Heart left ventricle (tissue), 16 donors: ENCODE measurements at places on chromosomes 16 and 17. TPM values are rescaled to one million over a fixed set of nuclear protein-coding genes. Genes with fewer than 3 reads are reported as not detected.
A peak's percentile ranks its signal among the peaks of the same experiment; 100 is the strongest.

DNA sequence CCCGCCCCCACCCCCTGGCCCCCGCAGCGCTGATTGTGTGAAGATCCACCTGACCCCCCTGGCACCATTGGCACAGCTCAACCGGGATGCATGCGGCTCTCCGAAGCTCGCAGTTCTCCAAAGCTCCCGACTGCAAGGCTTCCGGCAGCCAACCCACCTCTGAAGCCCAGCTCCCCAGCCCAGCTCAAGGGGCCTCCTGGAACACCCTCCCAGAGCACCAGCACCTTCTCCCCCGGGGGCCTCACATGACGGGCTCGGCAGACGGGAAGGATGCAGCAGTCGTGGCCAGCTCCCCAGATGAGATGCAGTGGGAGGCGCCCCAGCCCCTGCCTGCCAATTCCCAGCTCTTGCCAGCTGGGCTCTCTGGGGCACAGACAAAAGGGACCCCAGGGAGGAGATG, 215.3 kb downstream of the ZNF423 start:
- peaks cover 30% of the 10 kb centered on the region for H3K4me1 ChIP-seq
- H3K27me3 ChIP-seq, result no peaks in the 10 kb centered on the region
- DNase-seq, result no peak
- peaks cover 28% of the 10 kb centered on the region for H3K36me3 ChIP-seq
- H3K27ac ChIP-seq, result peak overlapping the region; percentile 10

TOX3 gene
- not detected for total RNA-seq

GRCh38 chr17:8224891-8225812, 14.8 kb upstream of the AURKB start:
- no peak overlapping the region for H3K27ac ChIP-seq
- H3K36me3 ChIP-seq, result peaks cover 27% of the 10 kb centered on the region
- peaks cover 28% of the 10 kb centered on the region for H3K4me1 ChIP-seq
- DNase-seq, result no peak
- H3K27me3 ChIP-seq, result no peaks in the 10 kb centered on the region
- H3K4me3 ChIP-seq, result no peak overlapping the region

GRCh38 chr17:60091109-60091508, 12.4 kb upstream of the HEATR6 start:
- DNase-seq, result no peak
- no peaks in the 10 kb centered on the region for H3K36me3 ChIP-seq
- no peaks in the 10 kb centered on the region for H3K4me1 ChIP-seq
- H3K27me3 ChIP-seq, result no peaks in the 10 kb centered on the region

DNA sequence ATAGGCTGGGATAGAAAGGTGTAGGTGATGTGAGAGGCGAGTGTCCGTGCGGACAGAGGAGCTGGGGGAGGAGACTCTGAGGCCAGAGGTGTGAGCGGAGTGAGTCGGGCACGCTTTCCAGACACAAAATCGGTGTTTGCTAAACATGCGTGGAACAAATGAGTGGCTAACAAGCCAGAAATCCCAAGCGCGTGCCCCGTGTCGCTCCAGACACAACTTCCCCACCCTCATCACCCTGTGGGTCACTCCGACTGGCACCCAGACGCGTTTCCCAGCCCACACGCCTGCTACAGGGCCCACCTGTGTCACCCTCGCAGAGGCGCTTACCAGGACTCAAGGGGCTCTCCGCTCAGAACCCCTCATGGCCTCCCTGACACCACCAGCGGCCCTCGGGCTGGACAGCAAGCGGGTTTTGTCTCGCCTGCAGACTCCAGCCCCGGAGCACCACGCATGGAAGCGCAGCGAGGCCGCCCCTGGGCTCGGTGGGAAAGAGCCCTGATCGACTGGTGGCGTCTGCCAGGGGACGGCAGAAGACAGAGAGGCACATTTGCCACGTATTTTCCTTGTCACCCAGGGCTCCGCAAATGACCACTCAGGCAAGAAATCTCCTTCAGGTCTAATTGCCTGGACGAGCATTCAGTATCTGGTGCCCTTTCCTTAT, 6.0 kb upstream of the RPH3AL start:
- no peak overlapping the region for H3K27ac ChIP-seq
- no peak for DNase-seq
- no peaks in the 10 kb centered on the region for H3K27me3 ChIP-seq
- H3K4me1 ChIP-seq, result no peaks in the 10 kb centered on the region
- H3K36me3 ChIP-seq, result no peaks in the 10 kb centered on the region
- H3K4me3 ChIP-seq, result no peak overlapping the region

GRCh38 chr17:16866436-16866835, 105.5 kb downstream of the TNFRSF13B start:
- H3K36me3 ChIP-seq, result no peaks in the 10 kb centered on the region
- no peak overlapping the region for H3K27ac ChIP-seq
- H3K4me1 ChIP-seq, result no peaks in the 10 kb centered on the region
- no peak for DNase-seq
- no peaks in the 10 kb centered on the region for H3K27me3 ChIP-seq

RNF157 gene
- total RNA-seq, result 5.1 TPM

GRCh38 chr17:55576996-55577586, 65.8 kb upstream of the SMIM36 start:
- H3K27ac ChIP-seq, result peak overlapping the region; percentile 70

GRCh38 chr16:8665529-8665928, 8.9 kb upstream of the ABAT start:
- peaks cover 23% of the 10 kb centered on the region for H3K36me3 ChIP-seq
- H3K4me3 ChIP-seq, result no peak overlapping the region
- no peaks in the 10 kb centered on the region for H3K4me1 ChIP-seq

DNA sequence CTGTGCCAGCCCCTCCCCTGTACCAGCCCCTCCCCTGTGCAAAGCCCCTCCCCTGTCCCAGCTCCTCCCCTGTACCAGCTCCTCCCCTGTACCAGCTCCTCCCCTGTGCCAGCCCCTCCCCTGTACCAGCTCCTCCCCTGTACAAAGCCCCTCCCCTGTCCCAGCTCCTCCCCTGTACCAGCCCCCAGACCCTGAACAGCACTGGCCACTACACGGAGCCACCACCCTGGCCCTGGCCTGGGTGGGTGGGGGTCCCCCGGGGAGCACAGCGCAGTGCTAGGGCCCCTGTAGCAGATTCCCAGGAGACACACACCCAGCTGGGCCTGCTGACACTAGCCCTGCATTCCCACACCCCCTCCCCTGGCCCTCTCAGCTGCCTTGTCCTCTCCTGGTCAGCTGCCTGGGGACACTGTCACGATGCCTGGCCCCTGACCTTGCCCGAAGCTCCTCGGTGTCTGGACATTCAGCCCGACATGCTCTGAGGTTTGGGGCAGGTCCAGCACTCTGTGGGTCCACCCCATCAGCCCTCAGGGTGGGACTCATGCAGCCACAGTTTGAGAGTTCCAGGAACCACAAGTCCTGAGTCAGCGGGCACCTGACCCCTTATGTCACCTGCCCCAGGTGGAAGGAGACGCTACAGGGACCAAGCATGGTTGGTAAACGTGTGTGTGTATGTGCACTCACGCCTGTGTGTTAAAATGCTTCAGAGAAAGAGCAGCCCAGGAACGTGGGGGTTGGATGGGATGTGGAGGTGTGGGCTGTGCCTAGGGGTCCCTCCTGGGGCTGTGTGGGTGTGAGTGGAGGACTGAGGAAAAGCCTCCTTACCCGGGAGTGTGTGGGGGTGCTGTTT, 114.2 kb downstream of the METRNL start:
- no peaks in the 10 kb centered on the region for H3K36me3 ChIP-seq
- H3K4me3 ChIP-seq, result no peak overlapping the region
- no peaks in the 10 kb centered on the region for H3K27me3 ChIP-seq

- H3K27ac ChIP-seq, result no peak overlapping the region
- peaks cover 8% of the 10 kb centered on the region for H3K27me3 ChIP-seq
- peak; percentile 48 for DNase-seq
These were observed 100.1 kb downstream of the RAB11FIP4 start for GRCh38 chr17:31491376-31492131.

ASPA gene
- 1.6 TPM for total RNA-seq

GRCh38 chr16:66099306-66099705, 267.2 kb upstream of the CDH5 start:
- DNase-seq, result no peak
- no peaks in the 10 kb centered on the region for H3K4me1 ChIP-seq
- no peak overlapping the region for H3K4me3 ChIP-seq
- no peaks in the 10 kb centered on the region for H3K27me3 ChIP-seq
- H3K36me3 ChIP-seq, result no peaks in the 10 kb centered on the region
- no peak overlapping the region for H3K27ac ChIP-seq

GRCh38 chr17:6640536-6641246, at the start of the genes KIAA0753 and TXNDC17:
KIAA0753 (minus strand) TSS chr17:6640711; CDS start chr17:6635103, 5,608 bp downstream.
TXNDC17 (plus strand) TSS chr17:6641060; CDS start chr17:6641083, 23 bp downstream.
- peak within 1 kb of the TSS; percentile 88 for H3K27ac ChIP-seq
- H3K27me3 ChIP-seq, result no peaks in the 10 kb centered on the region
- no peaks in the 10 kb centered on the region for H3K36me3 ChIP-seq
- H3K4me1 ChIP-seq, result peaks cover 27% of the 10 kb centered on the region
- peak within 1 kb of the TSS; percentile 80 for H3K4me3 ChIP-seq

DNA sequence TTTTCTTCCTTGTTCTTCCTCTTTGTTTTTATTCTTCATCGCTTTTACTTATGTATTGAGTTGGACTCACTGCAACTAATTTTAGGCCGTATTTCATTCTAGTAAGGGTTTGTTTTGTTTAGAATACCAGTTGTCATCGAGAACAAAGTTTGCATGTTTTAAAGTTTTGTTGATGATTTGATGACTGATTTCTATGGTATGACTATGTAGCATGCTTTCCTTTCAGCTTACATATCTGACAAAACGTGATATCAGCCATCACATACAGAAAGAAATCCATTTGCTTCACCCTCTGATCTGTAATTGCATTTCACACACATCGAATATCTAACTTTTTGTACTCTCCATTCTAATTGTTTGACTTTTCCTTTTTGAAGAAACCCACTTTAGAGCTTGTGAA, 4.0 kb downstream of the PRKCA start:
- H3K27me3 ChIP-seq, result no peaks in the 10 kb centered on the region
- DNase-seq, result no peak
- no peak overlapping the region for H3K4me3 ChIP-seq
- no peak overlapping the region for H3K27ac ChIP-seq
- peaks cover 11% of the 10 kb centered on the region for H3K4me1 ChIP-seq

DNA sequence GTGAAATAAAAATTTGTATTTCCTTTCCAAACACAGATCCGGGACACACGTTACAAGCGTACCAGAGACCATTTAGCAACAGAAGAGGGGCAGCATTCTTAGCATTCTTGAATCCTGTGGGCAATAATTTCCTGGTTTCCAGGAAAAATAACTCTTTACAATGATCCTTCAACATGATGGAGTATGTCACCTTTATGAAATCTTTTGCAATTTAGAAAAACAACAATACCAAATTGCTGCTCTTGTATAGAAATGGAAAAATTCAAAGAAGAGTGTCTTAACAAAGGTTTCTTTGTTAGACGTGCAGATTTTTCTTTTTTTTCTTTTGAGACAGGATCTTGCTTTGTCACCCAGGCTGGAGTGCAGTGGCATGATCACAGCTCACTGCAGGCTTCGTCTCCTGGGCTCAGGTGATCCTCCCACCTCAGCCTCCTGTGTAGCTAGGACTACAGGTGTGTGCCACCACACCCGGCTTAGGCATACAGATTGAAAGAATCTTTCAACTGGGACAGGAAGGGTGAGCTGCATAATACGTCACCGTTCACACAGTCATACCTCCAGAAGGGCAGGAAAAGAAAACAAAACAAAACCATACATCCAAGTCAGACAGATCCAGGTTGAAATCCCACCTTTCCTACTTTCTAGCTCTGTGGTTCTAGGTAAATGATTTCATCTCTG, 10.8 kb upstream of the GCSH start:
- no peaks in the 10 kb centered on the region for H3K36me3 ChIP-seq
- no peaks in the 10 kb centered on the region for H3K27me3 ChIP-seq
- no peak for DNase-seq
- H3K4me1 ChIP-seq, result no peaks in the 10 kb centered on the region
- no peak overlapping the region for H3K4me3 ChIP-seq

GRCh38 chr16:70158261-70158939, 15.2 kb upstream of the CLEC18C start:
- no peak overlapping the region for H3K27ac ChIP-seq
- DNase-seq, result no peak
- peaks cover 96% of the 10 kb centered on the region for H3K36me3 ChIP-seq
- H3K4me3 ChIP-seq, result no peak overlapping the region

DNA sequence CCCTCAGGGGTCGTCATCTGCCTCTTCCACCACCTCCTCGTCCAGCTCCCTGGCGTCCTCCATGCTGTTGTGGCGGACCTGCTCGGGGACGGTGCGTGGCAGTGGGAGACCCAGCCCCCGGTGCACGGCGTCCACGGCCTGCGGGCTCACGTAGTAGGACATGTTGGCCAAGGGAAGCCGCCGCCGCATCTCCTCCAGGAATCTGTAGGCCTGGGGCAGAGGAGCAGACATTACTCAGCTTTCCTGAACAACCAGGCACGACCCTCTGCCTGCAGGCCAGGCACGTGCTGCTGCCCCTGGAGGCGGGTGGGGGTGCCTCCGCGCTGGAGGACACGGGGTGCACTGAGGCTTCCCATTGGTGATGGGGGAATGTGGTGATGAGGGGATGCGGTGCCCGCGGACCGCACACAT, 17.8 kb downstream of the TELO2 start:
- H3K27me3 ChIP-seq, result no peaks in the 10 kb centered on the region
- DNase-seq, result no peak
- peaks cover 15% of the 10 kb centered on the region for H3K4me1 ChIP-seq
- H3K4me3 ChIP-seq, result no peak overlapping the region
- H3K27ac ChIP-seq, result no peak overlapping the region

TAF15 gene
- 141 TPM for total RNA-seq

GRCh38 chr17:28412099-28412498, 6.1 kb upstream of the SLC46A1 start:
- no peaks in the 10 kb centered on the region for H3K4me1 ChIP-seq
- no peak overlapping the region for H3K4me3 ChIP-seq
- DNase-seq, result no peak

KLHL10 gene
- total RNA-seq, result not detected

DNA sequence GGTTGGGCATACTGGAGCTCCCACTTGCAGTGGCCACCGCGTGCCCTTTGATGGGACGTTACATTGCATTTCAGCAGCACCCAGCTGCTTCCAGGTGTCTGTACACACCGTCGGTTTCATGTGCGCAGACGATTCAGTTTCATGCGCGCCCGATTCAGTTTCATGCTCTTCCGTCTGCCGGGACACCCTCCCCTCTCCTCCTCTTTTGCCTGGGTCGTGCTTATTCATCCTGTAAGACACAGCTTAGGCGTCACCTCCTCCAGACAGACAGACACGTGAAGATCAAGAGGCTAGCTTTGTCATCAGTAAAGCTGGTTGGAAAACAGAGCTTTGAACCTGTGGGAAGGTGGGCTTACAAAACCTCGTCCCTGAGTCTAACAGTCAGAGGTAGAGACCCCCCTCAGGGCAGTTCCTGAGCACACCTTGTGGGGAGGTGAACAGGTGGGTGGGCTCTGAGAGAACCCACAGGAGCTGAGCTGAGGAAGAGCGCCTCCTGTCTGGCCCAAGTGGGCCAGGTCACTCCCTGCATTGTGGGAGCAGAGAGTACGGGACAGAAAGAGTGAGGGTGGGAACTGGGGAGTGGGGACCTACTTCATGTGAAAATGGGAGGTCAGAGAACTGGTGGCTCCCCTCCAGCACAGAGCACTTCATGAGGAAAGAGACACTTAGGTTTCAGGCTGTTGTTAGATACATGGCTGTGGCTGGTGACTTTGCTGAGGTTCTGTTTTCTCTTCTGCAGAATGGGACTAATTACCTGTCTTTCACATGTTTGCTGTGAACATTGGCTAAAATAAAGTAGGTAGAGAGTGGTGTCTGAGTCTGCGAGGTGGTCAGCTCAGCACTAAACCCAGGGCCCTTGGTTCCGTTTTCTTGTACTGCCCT, 122.1 kb downstream of the SNX29 start:
- no peak overlapping the region for H3K27ac ChIP-seq
- DNase-seq, result no peak
- H3K36me3 ChIP-seq, result no peaks in the 10 kb centered on the region
- peaks cover 10% of the 10 kb centered on the region for H3K4me1 ChIP-seq
- no peak overlapping the region for H3K4me3 ChIP-seq

GRCh38 chr16:86531641-86532525, 21.6 kb downstream of the FOXF1 start:
- H3K27me3 ChIP-seq, result no peaks in the 10 kb centered on the region
- H3K4me1 ChIP-seq, result no peaks in the 10 kb centered on the region
- H3K4me3 ChIP-seq, result no peak overlapping the region
- peak overlapping the region; percentile 14 for H3K27ac ChIP-seq
- H3K36me3 ChIP-seq, result no peaks in the 10 kb centered on the region
